ENCODE measurements at places on chromosomes 7 and 10. TPM values are rescaled to one million over a fixed set of nuclear protein-coding genes. Genes with fewer than 3 reads are reported as not detected.

ITGA8 gene
- total RNA-seq: 0.25 TPM

ERVW-1 gene
- 1.6 TPM for total RNA-seq

GATA3 gene
- 42.4 TPM for total RNA-seq

FAM171A1 gene
- total RNA-seq: 36.6 TPM

OR2A12 gene
- not detected for total RNA-seq

CCDC136 gene
- total RNA-seq: 49.3 TPM

ATOH7 gene
- 0.46 TPM for total RNA-seq

CYP3A4 gene
- not detected for total RNA-seq

FBXL13 gene
- total RNA-seq: 2.1 TPM

DNA sequence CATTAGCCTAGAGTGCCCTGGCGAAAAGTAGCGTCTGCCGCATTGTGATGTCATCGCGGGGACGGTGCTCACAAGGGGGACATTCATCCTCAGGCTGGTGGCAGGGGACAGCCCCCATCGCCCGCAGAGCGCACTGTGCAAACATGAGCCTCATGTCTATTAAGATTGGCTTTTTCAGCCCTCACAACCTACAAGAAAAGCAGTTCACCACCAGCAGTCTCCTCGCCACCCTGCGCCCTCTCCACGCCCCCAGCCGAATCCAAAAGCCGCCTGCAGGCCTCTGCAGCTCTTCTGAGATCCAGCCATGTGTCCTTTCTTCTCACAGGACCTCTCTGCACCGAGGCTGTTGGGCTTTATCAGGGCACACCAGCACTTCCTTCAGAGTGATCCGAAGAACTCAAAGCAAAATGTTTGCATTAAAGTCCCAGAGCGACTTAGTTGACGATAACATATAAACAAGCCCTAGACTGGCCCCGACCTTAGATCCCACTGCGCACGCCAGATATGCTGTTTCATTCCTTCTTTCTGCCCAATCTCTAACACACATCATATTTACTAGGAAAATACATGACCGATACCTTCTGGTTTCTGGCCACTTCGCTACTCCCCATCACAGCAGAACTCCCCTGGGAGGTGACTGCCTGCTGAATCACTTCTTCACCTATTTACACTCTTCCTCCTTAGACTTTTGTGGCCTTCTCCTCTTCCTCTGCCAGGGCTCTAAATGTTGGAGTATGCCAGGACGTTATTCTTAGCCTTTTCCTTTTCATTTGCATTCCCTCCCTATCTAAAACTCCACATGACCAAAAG, 206.0 kb upstream of the SH2B2 start:
- H3K4me3 ChIP-seq: no peak overlapping the region
- H3K27me3 ChIP-seq: no peaks in the 10 kb centered on the region
- H3K36me3 ChIP-seq: peaks cover 31% of the 10 kb centered on the region
- no peak overlapping the region for H3K27ac ChIP-seq
- no peaks in the 10 kb centered on the region for H3K4me1 ChIP-seq

- H3K27ac ChIP-seq: no peak overlapping the region
- no peaks in the 10 kb centered on the region for H3K36me3 ChIP-seq
- peak; percentile 90 for DNase-seq
- H3K4me3 ChIP-seq: no peak overlapping the region
Measured at GRCh38 chr10:7121154-7121797, 289.6 kb downstream of the SFMBT2 start.

GRCh38 chr7:24835643-24836042, 78.4 kb upstream of the GSDME start:
- H3K36me3 ChIP-seq: no peaks in the 10 kb centered on the region
- peaks cover 6% of the 10 kb centered on the region for H3K27me3 ChIP-seq
- no peak overlapping the region for H3K27ac ChIP-seq
- H3K4me3 ChIP-seq: no peak overlapping the region
- DNase-seq: no peak

- no peak overlapping the region for H3K27ac ChIP-seq
- no peak overlapping the region for H3K4me3 ChIP-seq
- no peaks in the 10 kb centered on the region for H3K27me3 ChIP-seq
- no peaks in the 10 kb centered on the region for H3K4me1 ChIP-seq
Measured at GRCh38 chr7:18109762-18110161, 82.1 kb upstream of the PRPS1L1 start.

GRCh38 chr10:12431151-12432101, 82.1 kb downstream of the CAMK1D start:
- no peaks in the 10 kb centered on the region for H3K36me3 ChIP-seq
- no peak overlapping the region for H3K4me3 ChIP-seq
- peaks cover 3% of the 10 kb centered on the region for H3K4me1 ChIP-seq
- no peak overlapping the region for H3K27ac ChIP-seq
- H3K27me3 ChIP-seq: no peaks in the 10 kb centered on the region

GRCh38 chr7:81175275-81175940, 256.6 kb upstream of the SEMA3C start:
- H3K4me3 ChIP-seq: no peak overlapping the region
- H3K36me3 ChIP-seq: no peaks in the 10 kb centered on the region
- H3K27me3 ChIP-seq: no peaks in the 10 kb centered on the region

GRCh38 chr10:1550291-1550595, 187.1 kb downstream of the ADARB2 start:
- DNase-seq: no peak
- no peak overlapping the region for H3K27ac ChIP-seq
- H3K4me1 ChIP-seq: no peaks in the 10 kb centered on the region
- H3K27me3 ChIP-seq: no peaks in the 10 kb centered on the region
- H3K36me3 ChIP-seq: no peaks in the 10 kb centered on the region

- H3K4me3 ChIP-seq: no peak overlapping the region
- no peaks in the 10 kb centered on the region for H3K27me3 ChIP-seq
- DNase-seq: no peak
- H3K27ac ChIP-seq: no peak overlapping the region
- H3K36me3 ChIP-seq: peaks cover 54% of the 10 kb centered on the region
- no peaks in the 10 kb centered on the region for H3K4me1 ChIP-seq
Measured at GRCh38 chr10:97482381-97482780, 15.8 kb downstream of the MMS19 start.

- DNase-seq: no peak
- H3K36me3 ChIP-seq: no peaks in the 10 kb centered on the region
- no peak within 1 kb of the TSS for H3K27ac ChIP-seq
- no peaks in the 10 kb centered on the region for H3K4me1 ChIP-seq
- no peaks in the 10 kb centered on the region for H3K27me3 ChIP-seq
Measured at GRCh38 chr7:37848297-37848696, at the start of gene NME8. Gene NME8 (plus strand): TSS chr7:37848597. CDS start chr7:37850267, 1,670 bp downstream.

- no peaks in the 10 kb centered on the region for H3K4me1 ChIP-seq
- DNase-seq: no peak
- no peak overlapping the region for H3K4me3 ChIP-seq
- H3K36me3 ChIP-seq: no peaks in the 10 kb centered on the region
- no peaks in the 10 kb centered on the region for H3K27me3 ChIP-seq
Measured at GRCh38 chr10:20508921-20509320, 388.2 kb downstream of the NEBL start.

DNA sequence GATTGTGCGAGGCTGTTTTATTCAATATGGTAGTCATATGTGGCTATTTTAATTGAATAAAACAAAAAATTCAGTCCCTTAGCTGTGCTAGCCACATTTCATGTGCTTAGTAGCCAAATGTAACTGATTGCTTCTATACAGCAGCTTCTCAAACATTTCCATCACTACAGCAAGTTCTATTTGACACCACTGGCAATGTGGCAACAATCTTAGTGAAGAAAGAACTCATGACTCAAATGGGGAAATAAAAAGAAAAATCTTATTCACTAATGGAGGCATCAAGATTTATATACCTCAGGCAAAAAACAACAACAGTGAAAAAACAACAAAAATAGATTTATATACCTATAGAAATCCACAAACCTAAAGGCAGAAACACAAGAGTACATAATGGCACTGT, 17.9 kb downstream of the SEM1 start:
- no peak for DNase-seq
- H3K27me3 ChIP-seq: no peaks in the 10 kb centered on the region
- H3K27ac ChIP-seq: no peak overlapping the region
- peaks cover 66% of the 10 kb centered on the region for H3K36me3 ChIP-seq
- no peak overlapping the region for H3K4me3 ChIP-seq
- H3K4me1 ChIP-seq: no peaks in the 10 kb centered on the region

DNA sequence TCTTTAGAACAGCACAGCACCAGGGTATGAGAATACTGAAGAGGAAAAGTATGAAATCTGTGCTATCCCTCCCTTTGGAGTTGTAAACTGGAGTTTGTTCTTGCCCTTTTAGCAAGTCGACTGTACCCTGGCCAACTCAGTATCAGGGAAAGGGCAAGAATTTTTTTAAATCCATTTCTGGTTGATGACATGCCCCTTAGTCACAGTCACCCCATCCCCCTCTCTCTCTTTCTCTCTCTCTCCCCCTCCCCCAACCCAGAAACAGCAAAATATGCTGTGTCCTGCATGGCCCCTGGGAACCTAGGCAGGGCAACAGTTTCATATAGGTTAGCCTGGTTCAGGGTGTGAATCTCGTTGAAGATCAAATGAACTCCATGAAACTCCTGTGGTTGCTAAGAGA, 177.7 kb upstream of the ADO start:
- no peak overlapping the region for H3K27ac ChIP-seq
- DNase-seq: no peak
- no peak overlapping the region for H3K4me3 ChIP-seq
- H3K36me3 ChIP-seq: no peaks in the 10 kb centered on the region

- H3K27ac ChIP-seq: no peak overlapping the region
- no peaks in the 10 kb centered on the region for H3K4me1 ChIP-seq
- H3K4me3 ChIP-seq: no peak overlapping the region
- no peaks in the 10 kb centered on the region for H3K36me3 ChIP-seq
- H3K27me3 ChIP-seq: no peaks in the 10 kb centered on the region
Measured at GRCh38 chr7:52161483-52161882, 844.9 kb upstream of the COBL start.

DNA sequence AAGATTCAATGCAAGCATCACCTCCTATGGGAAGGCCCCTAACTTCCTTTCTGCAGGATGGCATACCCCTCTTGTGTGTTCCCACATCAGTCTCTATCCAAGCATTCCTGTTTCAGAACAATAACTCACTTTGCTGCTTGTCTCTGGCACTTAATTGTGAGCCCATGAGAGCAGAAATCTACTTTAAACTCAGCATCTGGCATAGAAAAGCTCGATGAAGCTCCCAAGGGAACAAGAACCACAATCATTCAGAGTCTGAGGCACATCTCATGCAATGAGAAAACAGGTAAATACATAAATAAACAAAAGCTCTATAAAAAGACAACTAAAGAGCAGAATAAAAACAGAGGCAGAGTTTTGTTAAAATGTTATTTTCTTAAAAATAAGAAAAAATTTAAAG, 66.2 kb downstream of the VPS41 start:
- H3K27me3 ChIP-seq: no peaks in the 10 kb centered on the region
- no peak for DNase-seq
- H3K36me3 ChIP-seq: no peaks in the 10 kb centered on the region
- no peak overlapping the region for H3K4me3 ChIP-seq
- no peak overlapping the region for H3K27ac ChIP-seq

DNA sequence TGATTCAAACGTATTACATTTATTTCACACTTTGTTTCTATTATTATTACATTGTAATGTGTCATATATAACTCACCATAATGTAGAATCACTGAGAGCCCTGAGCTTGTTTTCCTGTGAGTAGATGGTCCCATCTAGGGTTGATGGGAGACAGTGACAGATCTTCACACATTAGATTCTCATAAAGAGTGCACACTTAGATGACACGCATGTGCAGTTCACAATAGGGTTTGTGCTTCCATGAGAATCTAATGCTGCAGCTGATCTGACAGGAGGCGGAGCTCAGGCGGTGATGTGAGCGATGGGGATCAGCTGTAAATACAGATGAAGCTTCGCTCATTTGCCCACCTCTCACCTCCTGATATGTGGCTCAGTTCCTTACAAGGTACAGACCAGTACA, 36.1 kb downstream of the BMPER start:
- no peak overlapping the region for H3K27ac ChIP-seq
- no peak overlapping the region for H3K4me3 ChIP-seq
- peaks cover 11% of the 10 kb centered on the region for H3K4me1 ChIP-seq
- peaks cover 15% of the 10 kb centered on the region for H3K36me3 ChIP-seq
- no peak for DNase-seq

DNA sequence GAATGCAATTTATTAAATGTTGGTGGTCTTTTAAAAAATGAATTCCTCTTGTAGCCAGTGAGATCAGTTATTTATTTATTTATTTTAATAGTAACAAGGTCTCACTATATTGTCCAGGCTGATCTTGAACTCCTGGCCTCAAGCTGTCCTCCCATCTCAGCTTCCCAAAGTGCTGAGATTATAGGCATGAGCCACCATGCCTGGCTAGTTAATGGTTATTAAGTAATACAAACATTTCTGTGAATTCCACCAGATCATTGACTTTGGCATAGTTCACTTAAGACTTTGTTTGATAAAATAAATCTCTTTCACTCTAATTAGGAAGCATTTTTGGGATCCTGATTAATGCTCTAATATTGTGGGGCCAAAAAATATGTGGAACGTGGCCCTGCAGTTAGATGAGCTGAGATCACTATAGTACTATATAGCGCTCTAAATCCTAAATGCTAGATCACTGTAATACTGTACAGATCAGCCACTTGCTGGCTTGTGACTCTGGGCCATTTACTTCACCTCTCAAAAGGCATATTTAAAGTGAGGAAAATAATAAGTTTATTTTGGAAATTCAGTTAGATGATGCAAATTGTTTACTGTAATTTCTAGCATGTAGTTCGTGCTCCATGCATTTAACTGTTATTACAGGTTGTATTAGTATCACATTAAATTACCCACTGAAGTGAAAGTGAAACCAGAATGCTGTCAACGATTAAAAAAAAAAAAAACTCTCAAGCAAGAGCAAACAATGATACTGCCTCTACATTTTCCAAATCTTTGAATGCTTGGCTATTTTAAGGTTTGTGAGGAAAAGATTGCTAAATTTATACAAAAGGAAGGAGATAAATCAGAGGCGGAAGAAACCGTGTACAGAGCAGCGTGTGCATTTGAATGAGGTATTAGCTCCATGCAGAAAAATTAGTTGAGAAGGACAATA, 15.9 kb upstream of the FAS start:
- no peak overlapping the region for H3K27ac ChIP-seq
- no peaks in the 10 kb centered on the region for H3K4me1 ChIP-seq
- DNase-seq: no peak

DNA sequence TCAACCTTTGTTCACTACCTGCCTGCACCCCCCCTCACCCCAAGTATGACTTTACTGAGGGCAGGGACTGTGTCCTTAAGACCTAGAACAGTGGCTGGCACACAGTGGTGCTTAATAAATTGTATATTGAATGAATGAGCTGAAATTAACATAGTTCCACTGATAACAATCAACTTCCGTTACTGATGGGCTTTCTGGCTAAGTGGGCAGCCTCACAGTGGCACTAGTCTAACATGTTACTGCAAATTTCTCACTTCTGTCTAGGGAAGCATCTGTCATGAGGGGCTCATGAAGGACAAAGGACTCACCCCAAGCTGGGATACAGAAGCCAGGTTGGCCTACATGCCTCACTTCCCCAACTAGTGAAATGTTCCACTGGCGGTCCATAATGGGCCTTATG, 79.3 kb downstream of the CTTNBP2 start:
- H3K4me3 ChIP-seq: no peak overlapping the region
- DNase-seq: no peak
- no peaks in the 10 kb centered on the region for H3K36me3 ChIP-seq
- H3K4me1 ChIP-seq: no peaks in the 10 kb centered on the region
- no peak overlapping the region for H3K27ac ChIP-seq
